ENCODE measurements at places on chromosomes 5 and 9.

- no peak for DNase-seq
Observed at GRCh38 chr5:179816796-179817469, 3.8 kb upstream of the SQSTM1 start.

GRCh38 chr9:110125763-110126351 is 82.1 kb downstream of the C9orf152 start:
- DNase-seq = no peak

DNA sequence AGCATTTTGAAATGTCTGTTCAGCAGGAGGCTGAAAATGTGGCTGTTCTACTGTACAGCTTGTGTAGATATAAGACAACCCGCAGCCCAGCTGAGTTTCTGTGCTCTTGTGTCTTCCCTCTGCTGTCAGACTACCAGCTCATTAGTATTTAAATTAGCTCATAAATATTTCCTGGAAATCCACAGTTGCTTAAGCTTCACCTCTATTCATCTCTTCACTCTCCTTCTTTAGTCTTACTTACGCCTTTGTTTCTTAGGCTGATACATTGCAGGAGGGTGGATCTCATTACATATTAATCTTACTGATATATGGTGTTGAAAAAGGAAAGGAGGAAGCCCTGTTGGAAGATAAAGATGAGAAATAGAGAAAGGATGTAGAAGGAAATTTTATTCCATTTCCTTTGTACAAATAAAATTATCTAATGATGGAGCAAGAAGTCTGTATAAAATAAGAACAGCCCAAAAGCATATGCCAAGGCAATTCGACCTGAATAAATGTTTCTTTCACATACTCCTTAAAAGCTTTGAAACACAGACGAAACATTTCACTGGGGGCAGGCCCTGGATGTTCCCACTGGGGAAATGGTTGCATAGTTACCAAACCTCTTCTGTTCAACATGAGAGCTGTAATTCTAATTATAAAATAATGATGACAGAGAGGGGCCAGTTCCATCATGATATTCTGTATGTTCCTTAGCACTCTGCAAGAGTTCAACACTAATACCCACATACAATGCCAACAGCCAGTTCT is 111.8 kb upstream of the APC start:
- DNase-seq = no peak

DNA sequence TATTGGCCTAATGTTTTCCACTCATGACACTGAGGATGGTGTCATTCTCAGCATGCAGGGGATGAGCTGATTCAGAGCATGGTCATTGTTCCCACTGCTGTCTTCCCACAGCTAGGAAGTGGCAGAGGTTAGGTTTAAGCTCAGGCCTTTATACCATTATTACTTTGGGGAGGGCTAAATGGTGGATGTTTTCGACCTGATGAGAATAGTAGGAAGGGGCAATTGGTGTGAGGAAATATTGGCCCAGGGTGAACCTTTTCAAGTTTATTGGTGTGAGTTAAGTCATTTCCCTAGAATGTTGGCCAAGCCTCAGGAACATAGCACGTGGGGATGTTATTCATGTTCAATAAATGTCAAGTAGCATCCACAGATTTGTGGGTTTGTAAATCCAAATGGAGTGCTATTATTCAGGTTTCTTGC is 59.6 kb downstream of the ARHGAP26 start:
- no peak for DNase-seq

GRCh38 chr9:12748016-12748415 is 26.8 kb upstream of the LURAP1L start:
- no peak for DNase-seq

- no peak for DNase-seq
Observed at GRCh38 chr5:41284938-41285337, 71.6 kb upstream of the C6 start.

DNA sequence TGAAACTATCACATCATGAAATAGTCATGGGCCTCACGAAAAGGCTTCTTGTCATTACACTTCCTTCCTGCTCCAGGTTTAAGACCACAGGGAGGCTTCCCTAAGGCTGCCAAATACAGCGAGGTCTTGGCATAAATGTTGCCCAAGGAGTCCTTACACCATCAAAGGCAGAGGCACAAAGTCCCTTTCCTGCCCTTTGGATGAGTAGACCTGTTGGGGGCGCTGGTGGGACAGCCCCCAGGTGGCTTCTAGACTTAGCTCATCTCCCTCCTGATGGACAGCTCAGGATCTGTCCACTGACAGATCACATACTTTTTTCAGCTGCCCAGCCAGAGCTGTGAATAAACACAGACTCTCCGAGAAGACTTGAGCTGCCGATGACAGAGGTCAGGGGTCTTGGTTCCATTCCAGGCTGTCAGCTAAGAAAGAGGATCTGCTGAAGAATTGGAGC is 15.5 kb upstream of the MEGF9 start:
- DNase-seq = no peak

- no peak for DNase-seq
Observed at GRCh38 chr5:68303038-68303738, 87.6 kb downstream of the PIK3R1 start.
